ENCODE measurements at places on chromosomes 11 and 22.

DNA sequence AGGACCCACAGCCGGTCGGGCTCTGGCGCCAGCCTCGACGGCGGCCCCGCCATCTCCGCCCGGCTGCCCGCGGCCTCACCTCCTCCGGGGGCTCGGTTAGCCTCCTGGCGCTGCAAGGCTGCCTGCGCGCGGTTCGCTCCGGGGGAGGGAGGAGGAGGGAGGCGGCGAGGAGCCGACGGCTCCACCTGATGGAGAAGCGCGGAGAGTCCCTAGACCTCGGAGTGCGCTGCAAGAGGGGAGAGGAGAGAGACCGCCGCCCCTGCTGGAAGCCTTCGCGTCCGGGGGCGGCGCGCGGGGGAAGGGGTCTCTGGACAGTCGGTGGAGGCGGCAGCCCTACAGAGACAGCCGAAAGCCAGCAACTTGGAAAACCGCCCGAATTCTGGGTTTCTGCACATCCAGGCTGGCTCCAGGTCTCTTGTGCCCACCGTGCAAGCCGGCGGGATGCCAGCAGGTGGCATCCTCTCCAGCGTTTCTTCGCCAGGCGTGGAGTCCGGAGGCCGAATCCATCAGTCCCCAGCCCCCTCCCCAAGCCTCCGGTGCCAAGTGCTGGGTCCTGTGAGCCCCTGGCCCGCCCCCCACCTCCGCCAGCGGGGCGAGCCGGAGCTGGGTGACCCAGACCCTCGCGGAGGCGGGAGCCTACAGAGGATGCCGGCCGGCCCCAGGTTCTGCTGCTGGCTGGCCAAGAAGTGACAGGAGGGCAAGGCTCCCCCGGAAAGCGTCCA, 2.9 kb upstream of the KIRREL3 start:
- DNase-seq = no peak

DNA sequence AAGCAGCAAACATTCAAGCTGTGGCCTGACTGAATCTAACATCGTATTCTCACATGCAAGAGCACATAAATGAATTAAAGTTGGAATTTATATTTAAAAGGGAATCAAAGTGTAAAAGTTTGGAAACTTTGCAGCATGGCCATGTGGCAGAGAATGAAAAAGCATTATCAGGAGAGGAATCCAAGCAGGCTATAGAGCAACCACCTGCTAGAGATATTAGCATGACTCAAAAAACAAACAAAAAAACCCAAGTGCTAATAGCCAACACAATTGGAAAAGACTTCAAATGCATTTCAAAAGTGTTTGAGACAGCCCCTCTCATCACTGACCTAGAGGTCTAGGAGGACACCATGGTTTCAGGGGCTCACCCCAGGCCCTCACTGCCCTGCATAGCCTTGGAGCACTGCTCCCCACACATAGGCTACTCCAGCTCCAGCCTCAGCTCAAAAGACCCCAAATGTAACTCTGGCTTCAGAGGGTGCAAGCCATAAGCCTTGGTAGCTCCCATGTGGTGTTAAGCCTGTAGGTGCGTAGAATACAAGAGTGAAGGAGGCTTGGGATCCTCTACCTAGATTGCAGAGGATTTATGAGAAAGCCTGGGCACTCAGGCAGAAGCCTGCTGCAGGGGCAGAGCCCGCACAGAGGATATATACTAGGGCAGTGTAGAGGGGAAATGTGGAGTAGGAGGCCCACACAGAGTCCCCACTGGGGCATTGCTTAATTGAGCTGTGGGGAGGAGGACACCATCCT, 1.7 kb upstream of the KRTAP5-7 start:
- DNase-seq = no peak

DNA sequence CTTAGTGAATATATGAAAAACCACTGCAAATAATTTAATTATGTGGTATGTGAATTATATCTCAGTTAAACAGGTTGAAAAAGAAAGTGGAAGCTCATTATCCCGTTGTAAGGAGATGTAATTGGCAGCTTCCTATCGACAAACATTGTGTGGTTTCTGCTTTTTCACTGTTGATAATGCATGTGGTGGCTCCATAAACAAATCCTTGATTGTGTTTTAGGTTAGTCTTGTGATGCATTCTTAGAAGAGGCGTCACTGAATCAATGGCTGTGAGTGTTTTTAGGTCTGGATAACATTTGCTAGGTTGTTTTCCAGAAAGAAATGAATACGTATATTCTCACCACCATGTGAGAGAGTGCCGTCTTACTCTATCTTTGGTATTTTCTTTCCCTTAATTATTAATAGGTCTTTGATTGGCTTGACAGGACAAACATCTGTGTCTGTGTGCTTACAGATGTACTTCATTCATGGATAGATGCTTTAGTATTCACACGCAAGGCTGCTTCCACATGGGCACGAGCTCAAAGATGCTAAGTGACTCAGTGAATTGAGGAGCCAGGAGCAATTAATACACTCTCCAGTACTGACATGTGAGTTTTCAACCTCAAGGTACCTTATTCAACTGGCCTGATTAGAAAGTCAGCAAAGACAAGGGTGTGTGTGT, 166.7 kb downstream of the TBC1D22A start:
- no peak for DNase-seq

DNA sequence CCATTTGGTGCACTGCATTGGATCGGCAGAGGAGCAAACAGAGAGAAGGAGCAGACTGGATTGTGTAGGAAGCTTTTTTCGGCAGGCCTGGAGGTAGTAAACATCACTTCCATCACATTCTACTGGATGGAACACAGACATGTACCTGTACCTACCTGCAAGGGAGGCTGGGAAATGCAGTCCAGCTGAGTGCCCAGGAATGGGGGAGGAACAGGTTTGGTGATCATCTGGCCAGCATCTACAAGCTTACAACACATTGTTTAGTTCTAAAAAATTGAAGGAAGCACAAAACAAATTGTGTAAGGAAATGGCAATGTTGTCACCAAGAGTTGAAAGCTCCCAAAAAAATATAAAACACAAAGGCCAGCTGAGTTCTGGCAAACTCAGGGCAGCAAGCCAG, 19.1 kb downstream of the SMIM38 start:
- DNase-seq = no peak

DNA sequence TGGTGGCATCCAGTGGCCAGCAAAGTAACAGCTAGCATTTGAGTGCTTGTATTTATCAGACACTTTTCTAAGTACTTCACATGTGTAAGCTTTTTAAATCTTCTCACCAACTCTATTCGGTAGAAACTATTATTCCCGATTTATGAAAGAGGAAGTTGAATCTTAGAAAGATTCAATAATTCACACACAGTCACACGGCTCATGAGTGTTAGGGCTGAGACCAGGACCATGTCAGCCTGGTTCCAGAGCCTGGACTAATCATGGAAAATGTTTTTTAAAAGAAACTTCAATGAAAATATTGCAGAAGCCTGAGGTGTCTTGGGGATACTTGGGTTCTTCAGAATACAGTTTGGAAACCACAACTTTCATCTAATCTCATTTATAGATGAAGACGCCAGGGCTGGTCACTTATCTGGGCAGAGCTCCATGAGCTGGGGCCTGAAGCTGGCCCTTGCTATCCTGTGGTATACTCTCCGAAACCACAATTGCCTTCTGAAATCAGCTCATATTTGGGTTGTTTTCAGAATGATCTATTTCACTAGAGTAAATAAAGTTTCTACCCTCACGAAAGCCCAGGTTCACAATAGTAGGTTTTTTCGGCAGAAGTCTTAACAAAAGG, 4.3 kb upstream of the CRTAM start:
- no peak for DNase-seq

DNA sequence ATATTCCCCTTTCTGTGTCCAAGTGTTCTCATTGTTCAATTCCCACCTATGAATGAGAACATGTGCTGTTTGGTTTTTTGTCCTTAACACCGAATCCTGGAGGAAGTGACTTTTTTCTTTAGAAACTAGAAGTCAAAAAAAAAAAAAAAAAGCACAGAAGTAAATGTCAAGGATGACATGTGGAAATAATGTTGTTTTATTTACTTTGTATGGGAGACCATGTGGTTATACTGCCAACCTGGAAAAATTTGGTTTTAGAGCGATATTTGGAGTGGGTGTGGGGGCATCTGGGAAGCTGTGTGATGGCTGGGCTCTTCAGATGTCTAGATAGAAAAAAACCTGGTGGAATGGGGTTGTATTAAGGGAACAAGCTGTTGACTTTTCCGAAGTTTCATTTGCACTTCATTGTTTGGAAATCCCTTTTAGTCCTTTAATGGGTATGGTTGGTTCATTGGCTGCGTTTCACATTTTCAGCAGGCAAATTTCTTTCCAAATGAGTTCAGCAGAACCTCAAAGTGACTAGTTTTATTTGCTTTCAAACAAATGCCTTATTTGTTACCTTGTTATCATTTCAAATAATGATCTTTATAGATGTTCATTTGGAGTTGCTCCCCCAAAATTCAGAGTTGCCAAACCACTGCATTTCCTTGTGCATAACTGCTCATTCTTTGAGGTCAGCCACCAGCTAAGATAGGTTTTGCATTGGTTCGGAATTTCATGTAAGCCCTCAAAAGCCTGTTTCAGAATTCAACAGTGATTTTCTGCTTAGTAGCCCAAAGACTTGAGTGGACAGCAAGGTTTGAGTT, 508.2 kb downstream of the METTL15 start:
- no peak for DNase-seq

DNA sequence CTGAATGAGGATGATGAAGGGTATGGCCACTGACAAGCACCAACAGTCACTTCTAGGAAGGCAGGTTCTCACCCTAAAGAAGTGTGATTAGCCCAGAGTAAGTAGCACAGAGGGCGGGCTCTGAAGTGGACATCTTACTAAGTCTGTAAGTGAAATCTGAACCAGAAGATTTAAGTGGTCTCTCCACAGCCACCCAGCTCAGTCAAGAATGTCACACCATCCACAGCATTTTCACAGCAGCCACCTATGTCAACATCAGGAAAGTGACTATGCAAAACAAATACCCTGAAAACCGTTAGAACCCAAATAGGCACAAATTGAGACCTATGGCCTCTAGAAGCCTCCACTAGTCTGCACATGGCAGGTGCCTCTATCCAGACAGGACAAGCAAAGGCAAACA, 23.0 kb upstream of the STK33 start:
- DNase-seq = no peak
